Caco-2 (cell line): ENCODE measurements at places on chromosomes 1 and 21.

GRCh38 chr1:77375990-77376389, 94.2 kb downstream of the AK5 start:
- DNase-seq: no peak

DNA sequence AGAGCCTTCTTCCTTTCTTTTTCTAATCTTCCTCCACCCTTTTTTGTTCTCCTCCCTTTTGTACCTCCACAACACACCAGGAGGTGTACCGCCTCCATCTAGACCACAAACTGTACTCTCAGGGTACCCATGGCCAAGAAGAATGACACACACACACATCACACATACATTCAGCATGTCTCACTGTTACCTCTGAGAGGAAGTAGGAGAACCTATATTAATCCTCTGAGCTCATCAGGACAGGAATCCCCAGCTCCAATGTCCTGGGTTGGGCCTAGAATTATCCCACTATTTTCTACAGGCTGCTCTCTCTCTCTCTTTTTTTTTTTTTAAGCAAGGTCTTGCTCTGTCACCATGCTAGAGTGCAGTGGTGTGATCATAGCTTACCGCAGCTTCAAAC, 36.7 kb downstream of the ATP2B4 start:
- DNase-seq: no peak

DNA sequence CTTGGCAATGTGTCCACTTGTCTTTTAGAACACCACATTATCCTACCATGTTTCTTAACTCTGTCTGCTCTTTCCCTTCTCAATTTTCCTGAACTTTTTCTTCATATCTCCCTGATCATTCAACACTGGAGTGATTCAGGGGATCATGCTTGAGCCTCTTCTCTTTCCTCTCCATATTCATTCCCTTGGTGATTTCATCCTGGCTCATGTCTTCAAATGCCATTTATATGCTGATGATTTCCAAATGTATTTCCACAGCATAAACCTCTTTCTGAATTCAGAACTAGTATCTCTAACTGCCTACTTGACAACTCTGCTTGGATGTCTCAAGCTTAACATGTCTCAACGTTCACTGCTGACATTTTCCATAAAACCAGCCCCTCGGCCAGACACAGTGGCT, 8.5 kb upstream of the IVL start:
- DNase-seq: no peak

DNA sequence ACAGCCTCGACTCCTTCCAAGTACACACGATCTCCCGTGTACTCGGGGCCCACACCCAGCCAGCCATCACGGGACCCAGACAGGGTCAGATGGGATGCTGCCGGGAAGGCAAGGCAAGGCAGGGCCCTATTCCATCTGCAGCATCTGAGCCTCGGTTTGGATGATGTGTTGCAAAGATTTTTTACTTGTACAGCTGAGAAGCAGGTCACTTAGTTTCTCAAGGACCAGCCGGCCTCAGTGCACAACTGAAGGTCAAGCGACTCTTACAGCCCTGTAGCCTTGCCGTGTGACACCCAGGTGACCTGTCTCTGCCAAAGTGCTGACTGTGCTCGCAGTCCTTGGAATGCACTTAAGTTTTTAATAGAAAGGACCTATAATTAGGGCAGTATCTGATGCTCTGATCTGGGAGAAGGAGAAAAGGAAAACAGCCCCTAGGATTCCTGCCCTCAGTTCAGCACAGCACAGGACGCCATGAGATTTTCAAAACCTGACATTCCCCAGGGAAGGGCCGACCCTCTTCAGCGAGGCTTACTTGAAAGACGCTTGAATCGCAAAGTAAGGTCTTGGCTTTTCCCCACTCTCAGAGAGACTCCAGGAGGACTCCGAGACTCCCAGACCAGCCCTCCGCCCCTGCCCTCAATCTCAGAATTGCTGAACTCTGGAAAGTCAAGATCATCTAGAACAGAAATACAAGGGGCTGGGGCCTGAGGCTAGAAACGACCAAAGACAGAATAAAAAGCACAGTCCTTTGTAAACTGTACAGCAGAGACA, 1.3 kb downstream of the GPR157 start:
- DNase-seq: no peak

GRCh38 chr1:56912325-56912724, 53.5 kb downstream of the C8B start:
- no peak for DNase-seq

- no peak for DNase-seq
Measured at GRCh38 chr1:234388094-234388493, 14.8 kb downstream of the COA6 start.

DNA sequence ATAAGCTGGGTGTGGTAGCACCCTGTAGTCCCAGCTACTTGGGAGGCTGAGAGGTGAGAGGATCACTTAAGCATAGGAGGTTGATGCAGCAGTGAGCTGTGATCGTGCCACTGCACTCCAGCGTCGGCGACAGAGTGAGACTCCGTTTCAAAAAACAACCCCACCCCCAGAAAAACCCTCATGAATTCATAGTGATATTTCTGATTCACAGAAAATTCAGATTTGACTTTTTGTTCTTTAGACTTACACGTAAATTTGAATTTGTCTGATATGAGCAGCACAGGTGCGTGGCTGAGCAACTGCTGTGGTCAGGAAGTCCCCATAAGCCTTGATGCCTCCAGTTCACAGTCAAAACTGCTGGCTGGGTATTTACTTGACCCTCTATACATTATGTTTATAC, 10.0 kb upstream of the MORC3 start:
- DNase-seq: no peak

DNA sequence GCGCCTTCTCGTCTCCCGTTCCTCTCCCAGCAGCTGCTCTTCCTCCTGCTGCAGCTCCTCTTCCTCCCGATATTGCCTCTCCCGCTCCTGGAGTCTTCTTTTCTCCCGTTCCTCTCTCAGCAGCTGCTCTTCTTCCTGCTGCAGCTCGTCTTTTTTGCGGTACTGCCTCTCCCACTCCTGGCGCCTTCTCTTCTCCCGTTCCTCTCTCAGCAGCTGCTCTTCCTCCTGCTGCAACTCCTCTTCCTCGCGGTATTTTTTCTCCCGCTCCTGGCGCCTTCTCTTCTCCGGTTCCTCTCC, 5.3 kb downstream of the TCHH start:
- DNase-seq: no peak

DNA sequence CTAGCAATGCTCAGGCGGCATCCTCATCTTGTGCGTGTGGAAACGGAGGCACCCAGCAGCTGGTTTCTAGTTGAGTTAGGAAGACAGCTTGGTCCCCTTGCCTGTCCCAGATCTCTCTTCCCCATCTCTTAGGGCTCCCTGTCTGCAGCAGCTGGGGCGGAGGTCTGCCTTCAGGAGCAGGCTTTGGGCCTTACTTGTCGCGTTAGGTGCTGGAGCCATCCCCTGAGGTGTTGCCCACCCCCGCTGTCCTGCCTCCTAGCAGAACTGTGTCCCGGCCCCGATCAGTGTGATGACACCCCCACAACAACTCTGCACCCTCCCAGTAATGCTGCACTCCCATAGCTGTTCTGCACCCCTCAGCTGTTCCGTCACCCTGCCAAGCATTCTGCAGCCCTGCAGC, 40.7 kb downstream of the UMODL1 start:
- no peak for DNase-seq

DNA sequence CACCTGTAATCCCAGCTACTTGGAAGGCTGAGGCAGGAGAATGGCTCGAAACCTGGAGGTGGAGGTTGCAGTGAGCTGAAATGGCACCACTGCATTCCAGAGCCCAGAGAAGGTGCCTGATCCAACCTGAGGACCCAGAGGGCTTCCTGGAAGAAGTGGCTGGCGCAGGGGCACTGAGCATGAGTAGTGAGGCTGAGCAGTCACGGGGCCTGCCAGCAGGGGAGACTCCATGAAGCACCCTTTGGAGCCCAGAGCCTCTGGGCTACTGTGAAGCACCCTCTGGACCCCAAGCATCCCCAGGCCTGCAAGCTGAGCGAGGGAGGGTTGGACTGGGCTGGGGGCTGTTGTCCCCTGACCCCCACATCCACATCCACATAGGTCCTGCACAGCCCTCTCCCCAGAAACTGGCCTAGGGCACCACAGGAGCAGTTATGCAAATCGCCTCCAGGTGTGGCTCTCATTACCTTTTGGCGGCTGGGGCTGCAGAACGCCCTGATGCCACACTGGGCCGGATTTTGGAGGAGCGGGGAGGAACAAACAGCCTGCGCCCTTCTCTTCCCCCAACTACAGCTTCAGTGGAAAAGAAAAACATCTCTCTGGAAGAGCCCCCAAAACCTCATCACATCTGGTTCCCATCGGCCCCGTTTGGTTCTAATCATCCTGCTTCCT, 78.2 kb upstream of the TARDBP start:
- DNase-seq: no peak

DNA sequence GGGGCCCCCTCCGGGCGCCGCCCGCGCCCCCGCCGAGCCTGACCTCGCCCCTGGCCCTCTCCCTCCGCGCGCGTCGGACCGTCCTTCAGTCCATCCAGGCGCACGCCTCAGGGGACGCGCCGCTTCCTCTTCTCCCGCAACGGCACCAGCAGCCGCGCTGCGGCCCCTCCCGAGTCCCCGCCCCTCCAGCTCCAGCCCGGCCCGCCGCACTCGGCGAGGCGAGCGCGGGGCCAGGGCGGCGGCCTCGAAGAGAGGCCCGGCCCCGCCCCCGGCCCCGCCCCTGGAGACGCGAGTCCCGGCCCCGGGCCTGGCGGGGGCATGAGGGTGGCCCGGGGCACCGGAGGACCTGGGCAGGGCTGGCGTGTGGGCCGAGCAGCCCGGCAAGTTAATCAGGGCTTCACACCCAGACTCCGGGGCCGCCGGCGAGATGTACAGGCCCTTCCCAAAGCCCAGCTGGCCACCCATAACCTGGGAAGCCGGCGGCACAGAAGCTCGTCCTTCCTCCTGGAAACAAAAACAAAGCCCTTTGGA, at the start of gene IGSF3:
IGSF3 (minus strand) TSS at position 159 of the 531 bp plus-strand sequence. CDS start 1,407 bp downstream, outside the sequence.
- peak; percentile 73 for DNase-seq

DNA sequence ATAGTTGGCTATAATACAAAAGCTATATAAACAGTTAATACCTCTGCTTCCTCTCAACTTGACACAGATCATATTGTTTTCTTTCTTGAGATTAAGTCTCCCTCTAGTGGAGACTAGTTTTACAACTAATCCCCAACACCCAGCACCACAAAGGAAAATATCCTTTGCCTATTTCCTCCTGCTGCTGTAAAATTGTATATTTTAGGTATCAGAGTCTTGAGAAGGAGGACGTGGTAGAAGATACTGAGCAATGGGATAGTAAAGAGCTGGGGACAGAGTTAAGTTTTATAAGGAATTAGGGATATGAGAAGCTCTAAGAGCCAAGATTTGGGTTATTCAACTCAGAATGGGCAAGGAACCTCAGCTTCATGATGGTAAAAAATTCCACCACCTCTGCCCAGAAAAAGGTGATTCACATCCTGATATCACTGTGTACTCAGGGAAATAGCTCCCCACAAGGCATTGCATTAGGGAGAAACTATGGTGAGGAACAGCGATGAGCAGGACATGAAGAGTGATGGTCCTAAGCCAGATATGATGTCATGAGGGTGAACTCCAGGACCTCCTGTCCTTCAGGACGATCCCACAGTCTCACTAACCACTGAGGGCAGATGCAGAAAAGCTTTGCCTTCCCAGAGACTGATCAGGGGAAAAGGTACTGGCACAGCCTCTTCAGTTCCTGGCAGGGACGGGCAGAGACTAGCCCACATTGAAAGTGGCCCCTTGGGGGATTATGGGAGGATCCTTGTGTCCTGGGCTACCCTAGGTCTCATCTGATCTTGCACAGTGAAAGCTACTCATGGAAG, 14.7 kb upstream of the CFAP126 start:
- peak; percentile 45 for DNase-seq

DNA sequence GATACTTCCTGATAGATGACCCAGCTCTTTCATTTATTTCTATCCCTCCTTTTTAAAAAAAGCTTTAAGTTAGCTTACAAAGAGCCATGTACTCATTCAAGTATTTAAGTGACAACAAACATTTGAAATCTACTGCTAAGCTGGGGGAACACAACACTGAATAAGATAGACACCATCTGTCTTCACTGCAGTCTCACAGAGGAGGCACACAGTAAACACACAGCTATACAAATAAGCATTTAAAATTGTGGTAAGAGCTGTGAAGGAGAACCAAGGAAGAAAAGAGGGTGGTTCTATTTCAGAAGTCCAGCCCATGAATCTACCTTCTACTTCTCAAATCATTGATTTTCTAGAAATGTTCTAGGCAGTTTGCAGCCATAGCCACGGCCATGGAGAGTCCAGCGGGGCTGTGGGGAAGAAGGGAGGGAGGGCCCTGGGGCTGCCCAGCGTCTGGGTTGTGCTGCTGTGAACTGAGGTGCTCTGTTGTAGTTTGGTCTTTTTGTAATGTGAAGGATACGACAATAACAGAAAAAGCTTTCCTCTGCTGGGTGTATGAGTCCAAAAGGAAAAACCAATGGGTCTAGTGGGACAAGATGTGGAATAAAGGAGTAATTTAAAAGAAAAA, 28.2 kb downstream of the PRDM2 start:
- no peak for DNase-seq

DNA sequence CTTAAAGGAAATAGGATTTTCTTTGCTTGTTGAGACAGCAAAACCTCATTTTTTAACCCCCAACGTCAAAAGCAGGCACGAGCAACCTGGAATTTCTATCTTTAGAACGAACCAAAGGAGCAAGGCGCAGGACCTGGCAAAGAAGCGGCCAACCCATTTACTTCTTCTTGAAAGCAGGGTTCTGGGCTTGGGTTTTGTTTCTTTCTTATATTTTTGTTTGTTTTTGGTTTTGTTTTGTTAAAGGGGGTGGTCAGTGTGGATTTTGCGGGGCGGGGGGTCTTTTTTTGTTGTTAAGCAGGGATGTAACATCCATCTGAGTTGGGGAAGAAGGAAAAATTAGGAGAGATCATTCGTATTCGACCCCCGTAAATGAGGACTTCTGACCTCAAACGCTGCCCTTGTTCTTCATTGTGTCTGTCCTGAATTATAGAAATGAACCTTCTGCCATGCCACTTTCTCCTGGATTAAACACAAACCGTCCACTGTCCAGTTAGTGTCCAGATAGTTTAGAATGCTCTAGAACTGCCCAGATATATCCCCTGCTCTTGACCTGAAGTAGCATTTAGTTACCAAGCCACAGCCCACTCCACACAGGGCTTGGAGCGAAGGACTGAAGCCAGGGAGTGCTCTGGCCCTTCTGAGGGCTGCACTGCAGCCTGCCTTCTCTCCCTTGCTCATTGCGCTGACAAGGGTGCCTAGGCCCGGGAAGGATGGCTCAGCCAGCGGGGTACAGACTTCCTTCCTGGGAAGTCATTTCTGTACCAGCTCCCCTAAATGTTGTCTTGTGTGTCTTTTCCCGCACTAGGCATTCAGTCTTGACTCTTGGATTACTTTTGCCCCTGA, 909 bp upstream of the APP start:
- DNase-seq: no peak

DNA sequence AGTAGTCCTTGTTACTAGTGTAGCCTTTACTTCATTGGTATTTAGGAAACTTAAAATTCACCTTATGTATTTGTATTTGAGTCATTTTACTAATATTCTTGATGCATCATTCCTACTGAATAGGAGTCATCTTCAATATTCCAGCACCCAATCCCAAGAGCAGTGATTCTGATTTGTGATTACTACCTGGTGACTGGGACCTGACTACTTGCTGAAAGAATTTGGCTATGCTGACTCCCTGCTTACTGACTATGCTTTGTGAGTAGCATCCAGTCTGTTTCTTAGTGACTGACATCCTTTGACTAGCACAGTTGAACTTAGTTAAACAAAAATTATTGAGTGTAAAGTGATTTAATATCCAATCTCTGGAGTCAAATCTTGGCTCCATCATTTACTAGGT, 129.9 kb upstream of the NEGR1 start:
- no peak for DNase-seq
